Frontal cortex (tissue), 4 donors: ENCODE measurements at places on chromosomes 16 and 17. TPM values are rescaled to one million over a fixed set of nuclear protein-coding genes. Genes with fewer than 3 reads are reported as not detected.

Gene SP2
- total RNA-seq: 0.82 TPM

Gene RNF222
- total RNA-seq: not detected

Gene STAT5B
- 17.5 TPM for total RNA-seq

Gene LUC7L
- 75.0 TPM for total RNA-seq

Gene OR3A3
- total RNA-seq: not detected

DNA sequence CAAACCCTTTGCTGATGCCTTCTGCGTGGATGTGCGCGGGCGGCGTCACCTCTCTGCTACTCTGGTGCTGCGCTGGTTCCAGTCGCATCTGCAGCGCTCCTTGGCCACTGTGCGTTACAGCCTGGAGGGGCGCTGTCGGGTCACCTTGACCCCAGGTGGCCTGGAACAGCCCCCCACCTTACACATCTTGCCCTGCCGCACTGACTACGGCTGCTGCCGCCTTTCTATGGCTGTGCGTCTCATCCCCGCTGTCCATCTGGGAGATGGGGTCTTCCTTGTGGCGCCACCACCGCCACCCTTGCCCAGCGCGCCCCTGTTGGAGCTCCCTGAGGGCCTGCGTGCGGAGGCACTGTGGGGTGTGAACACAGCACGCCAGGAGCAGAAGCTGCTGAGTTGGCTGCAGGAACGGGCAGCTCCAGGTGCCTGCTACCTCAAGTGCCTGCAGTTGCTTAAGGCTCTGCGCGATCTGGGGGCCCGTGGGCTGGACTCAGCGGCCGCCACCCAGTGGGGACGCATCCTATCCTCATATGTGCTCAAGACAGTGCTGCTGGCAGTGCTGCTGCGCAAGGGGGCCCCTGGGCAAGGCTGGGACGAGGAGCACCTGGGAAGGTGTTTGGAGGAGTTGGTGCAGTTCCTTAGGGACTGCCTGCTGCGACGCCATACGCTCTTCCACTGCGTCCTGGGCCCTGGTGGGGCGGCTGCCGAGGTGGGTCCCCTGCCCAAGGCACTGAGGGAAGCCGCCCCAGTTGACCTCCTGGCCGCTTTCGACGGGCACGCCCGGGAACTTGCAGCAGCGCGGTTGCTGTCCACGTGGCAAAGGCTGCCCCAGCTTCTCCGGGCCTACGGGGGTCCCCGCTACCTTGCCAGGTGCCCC lies 1.6 kb downstream of the ITPRIPL2 start:
- no peak for DNase-seq

GRCh38 chr17:35977509-35977908 lies 3.8 kb downstream of the CCL16 start:
- DNase-seq: no peak

DNA sequence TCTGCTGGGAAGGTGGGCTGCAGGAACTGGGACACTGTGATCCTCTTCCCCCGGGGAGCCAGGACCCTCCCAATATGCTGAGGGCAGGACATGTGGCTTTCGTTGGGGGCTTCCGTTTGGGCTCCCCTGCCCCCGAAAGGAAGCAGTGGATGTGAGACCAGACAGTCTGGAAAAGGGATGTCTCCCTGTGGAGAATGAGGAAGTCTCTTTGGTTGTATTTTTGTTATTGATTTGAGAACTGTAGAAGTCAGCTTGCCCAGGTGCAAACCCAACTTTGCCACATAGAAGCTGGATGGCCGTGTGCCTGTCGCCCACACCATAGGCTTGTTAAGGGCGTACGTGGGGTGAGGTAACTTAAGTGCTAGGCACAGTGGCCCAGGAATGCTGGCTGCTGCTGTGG lies 18.8 kb downstream of the LLGL2 start:
- DNase-seq: no peak

GRCh38 chr17:4858882-4859260 lies 25.7 kb downstream of the MINK1 start:
- DNase-seq: no peak

GRCh38 chr17:51389875-51390274 lies 129.5 kb downstream of the UTP18 start:
- DNase-seq: no peak

- DNase-seq: no peak
These were observed 12.4 kb upstream of the CACNG4 start for GRCh38 chr17:66952031-66952524.

DNA sequence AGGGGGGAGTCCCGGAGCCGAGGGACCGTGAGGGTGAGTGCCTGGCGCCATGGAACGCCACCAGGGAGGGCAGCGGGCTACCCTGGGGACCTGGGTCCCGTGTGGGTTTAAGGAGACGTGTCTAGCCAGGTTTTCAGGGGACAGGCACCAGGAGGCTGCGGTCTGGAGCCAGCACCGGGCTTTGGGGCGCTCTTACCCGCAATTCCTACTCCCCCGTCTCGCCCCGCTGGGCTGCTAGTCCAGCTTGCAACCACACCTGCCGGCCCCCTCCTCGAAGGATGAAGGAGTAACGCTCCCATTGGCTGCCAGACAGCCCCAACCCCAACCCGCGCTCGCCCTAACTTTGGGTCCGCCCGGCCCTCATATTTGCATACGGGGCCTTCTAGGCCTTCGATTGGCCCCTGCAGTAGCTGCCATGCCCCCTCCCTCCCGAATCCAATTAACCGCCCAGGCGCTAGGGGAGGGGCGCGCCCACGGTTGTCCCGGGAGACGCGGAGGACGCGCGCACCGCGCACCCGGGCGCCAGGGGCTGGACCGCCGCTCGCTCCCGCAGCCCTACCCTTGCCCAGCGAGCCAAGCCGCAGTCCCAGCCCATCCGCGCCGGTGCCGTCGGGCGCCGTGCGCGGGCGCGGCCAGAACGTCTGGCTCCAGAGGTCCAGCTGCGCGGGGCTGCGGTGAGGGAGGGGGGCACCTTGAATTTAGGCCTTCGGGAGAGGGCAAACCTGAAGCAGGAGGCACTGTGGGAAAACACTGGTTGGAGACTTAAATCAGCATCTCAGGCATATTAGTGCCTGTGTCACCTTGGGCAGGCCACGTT lies at the start of gene TTLL6:
Gene TTLL6, minus strand, starts transcription at position 456 of the 817 bp plus-strand sequence. Its CDS starts 157 bp downstream, at position 299.
- DNase-seq: peak; percentile 77
